Stimulated activated naive CD4-positive, alpha-beta T cell treated with Interleukin-2 at 50 U/mL for 16 hours (primary cell): ENCODE measurements at places on chromosomes 5 and 9.

DNA sequence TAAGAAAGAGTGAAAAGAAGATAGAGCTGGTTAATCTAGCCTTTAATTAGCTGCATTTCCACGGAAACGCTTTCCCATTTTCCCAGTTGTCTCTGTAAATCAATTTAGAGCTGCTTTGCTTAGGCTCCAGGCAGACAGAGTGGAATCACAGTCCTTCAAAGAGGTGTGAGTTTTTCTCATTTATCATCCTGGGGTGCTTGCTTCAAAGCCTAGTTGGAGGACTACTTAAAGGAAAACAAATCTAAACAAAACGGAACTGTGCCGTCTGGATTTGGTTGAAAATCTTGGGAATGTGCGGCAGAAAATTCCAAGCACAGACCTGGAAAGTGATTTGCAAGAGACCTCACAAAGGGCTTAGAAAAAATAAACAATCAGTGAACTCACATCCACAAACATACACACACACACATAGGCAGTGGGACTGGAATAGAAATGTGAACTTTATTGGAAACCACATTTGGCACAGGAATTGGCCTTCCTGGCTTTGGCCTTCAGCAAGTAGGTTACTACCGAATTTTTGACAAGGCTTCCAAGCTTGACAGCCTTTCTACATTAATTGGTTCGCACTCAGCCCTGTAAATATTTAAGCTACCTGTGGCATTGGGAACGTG is 235.2 kb upstream of the SLC24A2 start:
- DNase-seq = no peak

DNA sequence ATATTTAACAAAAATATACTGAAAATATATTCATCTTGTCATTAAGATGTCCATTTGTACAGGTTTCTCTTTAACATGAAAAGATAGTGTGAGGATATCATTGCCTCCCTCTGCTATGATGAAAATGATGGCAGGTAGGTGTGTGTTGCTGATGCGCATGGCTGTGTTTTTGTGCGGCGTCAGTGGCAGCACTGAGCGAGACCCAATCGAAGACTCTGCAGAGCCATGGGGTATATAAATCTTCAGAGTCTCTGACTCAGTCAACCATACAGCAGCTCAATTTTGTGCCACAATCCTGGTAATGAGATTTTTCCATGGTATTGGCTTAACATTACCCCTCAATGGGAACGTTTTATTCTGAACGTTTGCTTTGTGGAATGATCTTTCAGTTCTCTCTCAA is 153.5 kb upstream of the IQGAP2 start:
- DNase-seq = no peak

GRCh38 chr9:16868701-16869100 is 1.8 kb downstream of the BNC2 start:
- DNase-seq = no peak

DNA sequence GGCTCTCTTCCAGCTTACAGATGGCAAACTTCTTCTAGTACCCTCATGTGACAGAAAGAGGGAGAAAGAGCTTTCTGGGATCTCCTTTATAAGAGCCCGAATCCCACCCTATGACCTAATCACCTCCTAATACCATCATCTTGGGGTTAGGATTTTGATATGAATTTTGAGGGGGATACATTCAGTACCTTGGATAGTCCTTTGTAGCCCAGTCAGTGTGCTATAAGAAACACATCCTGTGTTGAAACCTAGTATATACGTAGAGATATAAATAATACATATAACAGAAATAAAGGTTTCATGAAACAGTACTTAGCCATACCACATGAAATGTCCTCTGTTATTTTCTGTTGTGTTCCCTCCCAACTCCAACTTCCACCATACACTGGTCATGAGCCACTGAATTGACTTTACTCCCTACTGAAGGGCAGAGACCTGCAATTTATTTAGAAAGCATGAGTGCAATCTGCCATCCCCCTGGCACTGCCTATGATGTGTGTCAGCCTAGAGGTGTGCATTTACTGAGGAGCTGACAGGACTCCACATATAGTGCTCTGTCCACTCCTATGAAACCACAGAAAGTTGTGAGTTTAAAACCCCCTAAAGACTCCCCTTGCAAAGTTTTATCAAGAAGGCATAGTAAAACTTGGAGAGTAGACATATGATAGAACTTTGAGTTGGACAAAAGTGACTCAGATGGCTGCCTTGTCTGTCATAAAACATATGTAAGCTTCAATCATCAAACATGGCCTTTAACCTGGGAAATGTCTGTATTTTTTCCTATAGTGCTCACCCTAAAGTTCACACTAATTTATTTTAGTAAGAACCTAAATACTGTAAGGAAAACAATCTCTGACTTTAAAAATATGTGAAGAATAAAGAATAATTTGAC is 12.8 kb downstream of the PIP5K1B start:
- DNase-seq = no peak

GRCh38 chr5:138543730-138544104 is 681 bp upstream of the ETF1 start:
- DNase-seq = no peak
